Body of pancreas (tissue), 4 donors: ENCODE measurements at places on chromosomes 1 and 21.

DNA sequence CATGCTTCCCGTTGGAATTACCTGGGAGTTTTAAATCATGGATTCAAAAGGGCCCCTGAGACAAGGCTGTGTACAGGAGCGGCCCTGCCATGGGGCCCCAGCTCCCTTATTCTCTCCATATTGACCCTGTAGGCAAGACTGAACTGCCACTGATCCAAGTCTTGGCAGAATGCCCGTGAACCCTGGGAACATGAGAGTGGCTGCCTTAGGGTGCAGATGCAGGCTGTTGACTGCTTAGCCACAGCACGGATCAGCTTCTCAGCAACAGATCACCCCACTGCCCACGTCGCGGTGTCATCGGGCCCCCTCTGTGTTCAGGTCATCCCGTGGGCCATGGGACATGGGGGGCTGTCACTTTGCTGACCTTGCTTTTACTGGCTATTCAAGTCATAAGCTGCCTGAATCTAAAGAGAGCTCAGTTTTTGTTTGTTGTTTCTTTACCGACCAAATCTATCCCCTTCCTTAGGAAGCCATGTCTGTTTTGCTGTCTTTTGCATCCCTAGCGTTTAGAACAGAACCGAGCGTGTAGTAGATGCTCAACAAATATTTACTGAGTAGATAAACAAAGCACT lies 83.4 kb downstream of the MATN1 start:
- no peak for DNase-seq

DNA sequence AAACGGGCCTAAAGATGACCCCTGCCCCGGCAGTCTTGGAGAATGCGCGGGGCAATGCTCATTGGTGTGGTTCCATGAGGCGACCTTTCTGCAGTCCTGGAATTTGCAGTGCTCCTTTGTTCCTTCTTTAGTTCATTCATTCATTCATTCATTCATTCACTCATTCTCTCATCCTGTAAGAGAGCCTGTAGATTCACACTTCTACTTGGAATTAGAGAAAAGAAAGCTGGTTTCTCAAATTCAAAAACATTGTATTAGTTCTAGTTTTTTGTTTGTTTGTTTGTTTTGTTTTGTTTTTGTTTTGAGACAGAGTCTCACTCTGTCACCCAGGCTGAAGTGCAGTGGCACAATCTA lies 31.6 kb downstream of the PAX7 start:
- no peak for DNase-seq

GRCh38 chr1:159058751-159059150 lies 17.8 kb downstream of the AIM2 start:
- no peak for DNase-seq

- peak; percentile 23 for DNase-seq
Measured at GRCh38 chr1:21468599-21468998, 28.7 kb downstream of the NBPF3 start.

- DNase-seq, result no peak
Measured at GRCh38 chr1:155013632-155014031, 11.0 kb downstream of the ZBTB7B start.

DNA sequence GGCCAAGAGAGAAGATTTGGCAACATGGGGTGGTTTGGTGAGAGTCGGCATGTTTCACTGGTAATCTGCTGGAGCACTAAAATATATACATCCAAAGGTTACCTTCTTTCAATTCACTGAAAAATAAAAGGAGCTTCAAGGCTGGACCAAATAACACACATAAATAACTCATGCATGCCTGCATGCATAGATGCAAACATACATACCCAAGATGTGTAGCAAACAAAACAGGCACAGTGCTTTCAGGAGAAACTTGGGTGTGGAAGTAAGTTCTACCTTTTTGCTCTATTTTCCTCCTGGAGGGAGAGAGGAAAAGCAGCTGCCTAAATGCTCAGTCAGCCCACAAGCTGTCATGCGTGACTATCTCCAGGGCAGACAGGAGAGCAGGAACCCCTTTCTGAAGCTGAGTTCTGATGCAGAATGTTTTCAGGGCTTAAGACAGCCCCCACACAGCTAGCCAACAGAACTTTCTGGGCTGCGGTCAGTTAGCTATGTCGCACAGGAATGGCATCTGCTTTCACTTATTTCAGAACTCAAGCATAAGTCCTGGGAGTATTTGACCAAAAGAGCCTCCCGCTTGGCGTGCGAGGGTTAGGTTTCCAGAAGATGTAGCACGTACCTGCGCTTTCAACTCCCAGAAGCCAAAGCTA lies 166.2 kb downstream of the TOMM20 start:
- DNase-seq, result no peak

DNA sequence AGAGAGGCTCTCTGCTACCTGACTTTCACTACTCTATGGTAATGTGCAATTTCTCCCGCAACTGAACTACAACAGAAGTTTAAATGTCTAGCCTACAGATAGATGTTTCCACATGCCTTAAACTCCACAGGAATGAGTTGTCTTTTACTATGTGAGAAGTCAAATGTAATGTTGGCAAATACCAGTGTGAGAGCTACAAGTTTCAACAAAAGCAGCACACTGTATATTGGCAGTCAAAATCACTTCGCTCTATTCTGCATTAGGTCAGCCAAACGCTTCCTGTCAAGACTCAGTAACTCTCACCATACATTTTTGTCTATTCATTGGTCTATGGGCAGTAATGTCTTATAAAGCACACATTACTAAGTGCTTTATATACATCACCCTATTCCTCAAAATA lies 41.9 kb downstream of the LUZP1 start:
- DNase-seq, result no peak

DNA sequence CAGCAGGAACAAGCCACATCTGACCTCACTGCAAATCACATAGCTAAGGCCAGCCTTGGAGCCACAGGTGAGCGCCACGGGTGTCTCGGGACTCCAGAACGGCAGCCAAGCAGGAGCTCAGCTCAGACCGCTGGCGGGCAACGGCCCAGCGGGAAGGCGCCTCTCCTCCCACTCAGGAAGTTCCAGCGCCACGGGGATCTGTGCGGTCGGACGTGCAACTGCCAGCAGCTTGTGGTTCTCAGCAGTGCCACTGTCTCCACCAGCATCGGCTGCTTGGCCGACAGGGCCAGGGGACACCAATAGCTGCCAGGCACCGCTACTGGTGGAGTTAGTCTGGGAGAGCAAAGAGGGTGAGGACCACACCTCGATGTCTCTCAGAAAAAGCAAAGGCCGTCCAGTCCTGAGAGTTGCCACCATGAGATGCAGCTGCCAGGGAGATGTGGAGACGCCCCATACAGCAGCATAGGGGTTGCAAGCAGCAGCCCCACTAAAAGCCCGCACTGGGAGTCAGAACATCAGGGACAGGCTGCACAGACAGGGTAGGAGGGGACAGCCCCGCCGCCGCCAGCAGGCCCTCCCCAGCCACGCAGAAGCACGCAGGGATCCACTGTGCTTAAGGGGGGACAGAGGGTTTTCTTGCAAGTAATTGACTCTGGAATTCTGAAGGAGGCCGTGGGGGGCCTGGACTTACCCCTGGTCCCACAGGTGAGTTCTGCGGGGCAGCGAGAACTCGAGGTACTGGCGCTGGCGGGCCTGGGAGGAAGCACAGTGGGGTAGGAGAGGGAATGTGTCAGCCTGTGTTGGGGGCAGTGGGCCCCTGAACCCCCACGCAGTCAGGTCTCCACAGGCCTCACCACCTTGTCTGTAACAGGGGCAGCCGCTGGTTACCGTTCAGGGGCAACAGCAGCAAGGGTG lies 83.5 kb downstream of the NPHP4 start:
- no peak for DNase-seq

DNA sequence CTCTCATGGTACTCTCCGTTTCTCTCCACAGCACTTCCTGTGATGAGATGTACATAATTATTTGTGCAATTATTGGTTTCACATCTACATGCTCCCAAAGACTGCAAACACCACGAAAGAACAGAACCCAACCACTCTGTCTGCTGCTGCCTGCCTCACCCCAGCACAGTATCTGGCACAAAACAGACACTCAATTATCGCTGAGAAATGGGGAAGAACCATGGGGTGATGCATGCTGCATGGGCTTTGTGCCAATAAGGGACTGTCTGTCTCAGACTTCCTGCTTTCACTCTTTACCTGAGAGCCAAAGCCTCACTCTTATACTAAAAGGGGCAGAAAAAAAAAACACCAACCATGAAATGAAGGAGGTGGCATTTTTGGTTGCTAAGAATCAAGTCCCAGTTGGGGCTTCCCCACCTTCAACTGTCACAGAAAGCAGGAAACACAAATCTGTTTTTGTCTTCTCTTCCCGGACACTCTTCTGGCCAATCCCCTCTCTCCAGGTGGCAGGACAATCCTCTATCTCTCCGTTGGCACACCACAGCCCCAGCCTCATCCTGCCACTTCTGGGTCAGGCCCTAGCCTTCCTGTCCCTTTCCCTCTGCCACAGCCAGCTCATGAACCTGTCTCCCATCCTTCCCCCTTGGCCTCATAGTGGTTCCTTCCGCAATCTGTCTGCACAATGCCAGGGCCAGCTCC lies 82.0 kb downstream of the TGFBR3 start:
- peak; percentile 37 for DNase-seq
